ENCODE measurements at places on chromosomes 2 and 18.

- no peak for DNase-seq
Measured at GRCh38 chr2:11187083-11187619, 31.9 kb downstream of the SLC66A3 start.

- no peak for DNase-seq
Measured at GRCh38 chr2:216596236-216596979, 36.8 kb upstream of the IGFBP2 start.

- DNase-seq: no peak
Measured at GRCh38 chr18:58653814-58654509, 17.3 kb upstream of the MALT1 start.

DNA sequence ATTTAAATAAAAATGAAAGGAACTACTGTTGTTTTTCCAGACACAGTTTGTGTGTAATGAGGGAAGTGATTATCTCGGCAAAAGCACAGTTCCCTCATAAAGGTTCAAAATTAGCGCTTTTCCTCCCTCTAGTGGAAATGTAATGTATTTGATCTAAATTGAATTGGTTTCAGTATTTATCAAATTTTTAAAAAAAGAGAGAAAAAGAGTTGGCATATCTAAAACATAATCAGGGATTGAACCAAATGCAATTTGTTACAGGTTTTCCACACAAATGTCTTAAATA is 37.5 kb downstream of the CMPK2 start:
- DNase-seq: no peak

DNA sequence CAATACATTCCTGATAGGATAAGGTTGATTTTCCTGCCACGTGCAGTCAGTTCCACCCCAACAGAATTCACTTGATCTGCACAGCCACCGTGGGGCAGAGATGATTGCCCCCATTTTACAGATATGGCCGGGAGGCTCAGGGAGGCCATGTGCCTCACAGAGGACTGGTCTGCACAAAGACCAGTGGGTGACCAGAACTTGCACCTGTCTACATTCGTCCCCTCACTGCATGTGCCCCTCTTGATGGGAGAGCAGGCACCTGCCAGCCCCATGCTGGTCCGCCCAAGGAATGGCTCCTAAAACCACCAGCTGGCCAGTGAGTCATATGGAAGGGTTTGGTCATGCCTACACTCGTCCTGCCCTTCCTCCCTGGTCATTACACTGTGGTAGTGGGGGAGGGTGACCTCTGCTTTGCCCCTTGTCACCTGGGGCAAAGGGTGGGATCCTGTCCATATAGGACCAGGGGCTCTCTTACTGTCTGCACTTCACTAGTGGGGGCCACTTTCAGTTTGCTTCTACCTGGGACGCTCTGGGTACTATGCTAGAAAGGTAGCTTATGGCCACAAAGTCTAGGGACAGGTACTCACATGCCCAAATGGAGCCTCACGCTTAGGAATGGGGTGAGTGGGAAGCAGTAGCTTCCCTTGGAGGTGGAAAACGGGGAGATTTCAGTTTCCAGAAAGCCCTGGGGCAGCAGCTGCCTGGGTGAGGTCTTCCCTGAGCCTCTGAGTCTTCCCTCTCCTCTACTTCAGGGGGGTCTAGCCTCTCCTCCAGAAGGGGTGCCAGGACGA is 14.7 kb downstream of the RRM2 start:
- no peak for DNase-seq

- no peak for DNase-seq
Measured at GRCh38 chr2:34368304-34368703, 769.2 kb upstream of the FAM98A start.

- DNase-seq: no peak
Measured at GRCh38 chr2:8332646-8333045, 349.2 kb upstream of the ID2 start.

DNA sequence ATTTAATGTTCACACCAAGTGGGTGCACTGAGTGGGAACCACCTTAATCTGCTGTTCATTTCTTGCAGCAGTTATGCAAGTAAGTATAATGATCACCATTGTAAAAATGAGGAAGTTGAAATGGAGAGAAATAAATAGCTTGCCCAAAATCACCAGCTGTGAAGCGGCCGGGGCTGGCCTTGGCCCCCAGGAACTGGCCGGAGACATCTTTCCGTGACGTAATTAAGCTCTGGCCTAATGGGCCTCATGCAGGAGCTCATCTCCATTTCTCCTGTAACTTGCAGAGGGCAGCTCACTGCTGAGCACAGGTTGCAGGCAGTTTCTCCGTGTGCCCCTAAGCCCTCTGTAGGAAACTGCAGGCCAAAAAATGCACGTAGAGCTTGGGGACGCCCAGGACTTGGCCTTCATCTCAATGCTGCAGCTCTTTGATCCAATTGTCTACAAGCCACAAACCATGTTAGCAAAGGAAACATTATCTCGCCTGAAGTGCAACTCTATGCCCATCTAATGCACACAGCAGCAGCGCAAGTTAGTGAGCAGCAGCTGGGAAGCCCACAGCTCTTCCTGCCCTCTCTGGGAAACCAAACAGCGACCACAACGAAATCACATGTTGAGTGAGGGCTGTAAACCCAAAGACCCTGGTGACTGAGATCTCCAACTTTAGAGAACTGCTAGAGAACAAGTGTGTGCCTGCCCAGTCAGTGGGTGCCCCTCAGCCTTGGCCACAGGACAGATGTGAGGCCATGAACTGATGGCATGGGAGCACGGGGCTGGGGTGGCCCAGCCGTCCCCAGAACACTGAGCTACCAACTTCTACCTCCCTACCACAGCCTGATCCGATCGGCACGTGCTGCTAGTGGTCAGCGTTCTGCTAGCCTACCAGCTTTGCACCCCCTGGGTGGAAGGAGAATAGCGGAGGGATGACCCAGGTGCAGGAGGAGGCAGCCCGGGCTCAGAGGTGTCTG is 28.8 kb downstream of the APCDD1 start:
- no peak for DNase-seq

GRCh38 chr2:161234627-161235026 is 73.6 kb upstream of the PSMD14 start:
- DNase-seq: no peak

- no peak for DNase-seq
Measured at GRCh38 chr2:233929352-233930022, 12.3 kb downstream of the TRPM8 start.

DNA sequence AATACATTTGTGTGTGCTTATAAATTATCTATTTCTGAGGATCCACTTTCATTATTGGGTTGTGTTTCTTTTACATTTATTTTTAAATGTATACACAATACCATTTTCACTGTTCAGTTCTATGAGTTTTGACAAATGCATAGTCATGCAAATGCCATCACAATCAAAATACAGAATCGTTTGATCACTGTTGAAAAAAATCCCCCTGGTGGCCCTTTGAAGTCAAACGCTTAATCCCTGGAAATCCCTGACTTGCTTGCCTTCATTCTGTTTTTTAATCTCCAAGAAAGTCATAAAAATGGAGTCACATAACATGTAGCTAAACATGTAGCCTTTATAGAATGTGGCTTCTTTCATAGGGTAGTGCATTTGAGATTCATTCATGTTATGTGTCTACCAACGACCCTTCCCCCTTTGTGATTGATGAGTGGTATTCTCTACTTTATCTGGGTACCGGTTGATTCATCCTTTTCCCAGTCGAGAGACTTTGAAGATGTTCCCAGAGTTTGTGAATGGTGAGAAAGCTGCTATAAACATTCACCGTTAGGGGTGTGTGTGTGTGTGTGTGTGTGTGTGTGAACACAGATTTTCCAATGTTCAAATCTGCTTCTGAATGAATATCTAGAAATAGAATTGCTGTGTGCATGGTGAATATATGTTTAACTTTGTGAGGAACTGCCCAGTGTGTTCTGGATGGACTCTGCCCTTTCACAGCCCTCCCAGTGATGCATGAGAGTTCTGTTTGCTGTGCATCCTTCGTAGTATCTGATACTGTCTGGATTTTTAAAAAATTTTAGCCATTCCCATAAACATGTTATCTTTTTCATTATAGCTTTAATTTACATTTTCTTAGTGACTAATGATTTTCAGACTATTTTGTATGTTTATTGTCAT is 173.6 kb downstream of the GALR1 start:
- DNase-seq: no peak

- DNase-seq: no peak
Measured at GRCh38 chr2:53896864-53897263, 37.1 kb upstream of the GPR75 start.

DNA sequence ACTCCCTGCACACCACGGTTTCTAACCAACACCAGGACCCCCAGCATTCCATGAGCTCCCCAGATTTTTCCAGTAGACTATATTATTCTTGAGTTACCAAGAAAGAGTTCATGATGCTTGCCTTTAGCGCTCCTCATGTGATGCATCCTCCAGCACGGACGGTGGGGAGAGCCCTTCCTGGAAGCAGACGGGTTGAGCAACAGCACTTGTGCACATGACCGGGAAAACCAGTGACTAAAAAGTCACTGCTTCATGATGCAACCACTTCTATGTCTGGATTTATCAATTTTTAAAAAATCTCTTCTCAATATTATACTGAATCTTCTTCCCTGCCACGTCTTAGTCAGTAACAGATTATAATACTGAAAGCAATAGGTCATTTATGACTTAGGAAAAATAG is 20.4 kb upstream of the DOK6 start:
- DNase-seq: no peak

DNA sequence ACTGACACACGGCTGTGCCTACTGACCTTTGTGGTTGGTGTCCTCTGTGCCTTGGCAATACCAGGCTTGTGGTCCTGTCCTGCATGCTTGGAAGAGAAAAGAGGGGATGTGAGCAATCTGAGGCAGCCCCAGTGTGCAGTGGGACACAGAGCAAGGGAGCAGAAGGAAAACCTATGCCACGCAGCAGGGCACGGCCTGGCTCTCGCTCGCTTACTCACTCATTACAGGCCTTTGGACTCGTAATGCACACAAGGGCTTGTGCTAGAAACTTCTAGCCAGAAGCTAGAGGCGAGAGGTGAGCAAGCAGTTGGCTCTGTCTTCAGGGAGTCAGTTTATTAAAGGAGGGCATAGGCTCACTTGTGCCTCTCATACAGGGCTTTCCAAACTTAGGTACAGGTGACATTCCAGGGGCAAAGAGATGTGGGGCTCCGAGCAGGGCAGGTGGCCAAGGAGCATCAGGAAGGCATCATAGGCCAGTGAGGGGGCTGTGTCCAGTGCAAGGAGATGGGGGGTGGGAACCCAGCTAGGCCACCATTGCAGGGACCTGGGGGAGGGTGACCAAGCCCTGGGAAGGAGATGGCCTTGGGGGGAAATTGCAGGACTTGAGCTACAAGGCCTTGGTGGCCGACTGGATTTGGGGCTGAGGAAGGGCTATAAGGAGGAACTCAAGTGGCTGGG is 100.8 kb downstream of the DYSF start:
- DNase-seq: no peak

GRCh38 chr2:78561876-78562275 is 463.6 kb upstream of the REG3G start:
- no peak for DNase-seq

- no peak for DNase-seq
Measured at GRCh38 chr2:143263066-143263625, 133.9 kb downstream of the ARHGAP15 start.
